K562 (cell line): ENCODE measurements at places on chromosomes 6 and 20.
A peak's percentile ranks its signal among the peaks of the same experiment; 100 is the strongest.

DNA sequence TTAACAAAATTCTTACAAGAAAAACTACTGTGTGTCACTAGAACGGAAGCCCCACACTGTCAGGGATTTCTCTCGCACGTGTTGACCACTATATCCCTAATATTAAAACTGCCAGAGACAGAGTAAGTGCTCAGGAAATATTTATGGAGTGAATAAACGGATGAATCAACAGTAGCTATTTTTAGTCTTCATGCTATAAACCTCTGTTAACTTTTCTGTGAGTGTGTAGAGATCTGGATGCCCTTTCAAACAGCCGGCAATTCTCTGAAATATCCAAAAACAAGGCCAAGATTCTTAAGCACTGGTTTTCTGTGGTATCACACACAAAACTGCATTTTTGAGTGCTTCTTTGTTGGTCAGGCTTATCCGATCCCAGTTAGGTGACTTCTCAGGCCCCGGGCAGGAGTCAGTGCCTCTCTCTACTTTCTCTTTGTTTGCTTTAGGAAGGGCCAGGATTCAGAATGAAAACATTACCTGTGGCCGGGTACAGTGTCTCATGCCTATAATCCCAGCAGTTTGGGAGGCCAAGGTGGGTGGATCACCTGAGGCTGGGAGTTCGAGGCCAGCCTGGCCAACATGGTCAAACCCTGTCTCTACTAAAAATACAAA lies 15.7 kb downstream of the ATP9A start:
- no peak for DNase-seq

- peak; percentile 76 for DNase-seq
These were observed 394 bp downstream of the AKAP12 start for GRCh38 chr6:151240036-151240685.

- DNase-seq, result no peak
These were observed 35.7 kb upstream of the CCDC167 start for GRCh38 chr6:37535428-37535758.

DNA sequence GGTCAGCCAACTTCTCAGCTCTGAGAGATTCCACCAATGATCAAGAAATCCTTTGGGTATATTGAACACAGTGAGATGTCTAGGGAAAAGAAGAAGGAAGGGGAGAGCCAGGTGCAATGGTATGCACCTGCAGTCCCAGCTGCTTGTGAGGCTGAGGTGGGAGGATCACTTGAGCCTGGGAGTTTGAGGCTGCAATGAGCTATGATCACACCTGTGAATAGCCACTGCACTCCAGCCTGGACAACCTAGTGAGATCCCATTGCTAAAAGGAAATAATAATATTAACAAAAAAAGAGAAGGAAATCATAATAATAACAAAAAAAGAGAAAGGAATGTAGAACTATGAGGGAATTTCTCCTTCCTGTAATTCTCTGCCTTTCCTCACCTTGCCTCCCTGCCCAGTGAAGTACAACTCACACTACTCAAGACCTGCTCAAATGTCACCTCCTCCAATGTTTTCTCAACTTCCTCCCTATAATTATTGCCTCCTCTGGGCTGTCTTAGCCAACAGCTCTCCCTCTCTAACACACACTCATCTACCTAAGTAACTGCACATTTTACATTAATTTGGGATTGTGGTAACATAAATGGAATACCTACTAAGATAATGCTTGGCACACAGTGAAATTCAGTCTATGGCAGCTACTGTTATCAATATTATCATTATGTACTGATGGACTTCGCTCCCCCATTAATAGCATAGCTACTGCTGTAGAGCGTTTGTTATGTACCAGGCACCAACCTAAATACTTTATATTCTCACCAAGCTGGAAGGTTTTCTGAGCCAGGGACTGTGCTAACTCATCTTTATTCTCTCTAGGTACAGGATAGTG lies 103.6 kb downstream of the KIF13A start:
- no peak for DNase-seq

DNA sequence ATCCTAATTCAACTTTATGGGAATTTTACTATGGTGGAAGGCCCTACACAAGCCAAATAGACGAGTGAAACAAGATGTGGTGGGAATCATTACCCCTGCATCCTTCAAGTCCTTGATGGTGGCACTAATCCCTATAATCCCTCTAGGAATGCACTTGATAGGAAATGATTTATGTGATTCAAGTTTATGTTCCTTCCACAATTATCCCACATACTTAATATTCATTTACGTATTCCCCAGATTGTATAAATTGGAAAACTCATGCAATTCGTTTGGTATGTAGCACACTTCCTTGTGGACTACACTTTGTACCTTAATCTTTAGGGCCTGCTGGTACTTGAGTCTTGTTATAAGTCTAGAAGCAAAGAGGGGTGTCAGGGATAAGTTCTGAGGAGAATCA lies 40.8 kb downstream of the PKIB start:
- DNase-seq, result no peak

GRCh38 chr20:22686097-22686496 lies 101.7 kb upstream of the FOXA2 start:
- peak; percentile 44 for DNase-seq

DNA sequence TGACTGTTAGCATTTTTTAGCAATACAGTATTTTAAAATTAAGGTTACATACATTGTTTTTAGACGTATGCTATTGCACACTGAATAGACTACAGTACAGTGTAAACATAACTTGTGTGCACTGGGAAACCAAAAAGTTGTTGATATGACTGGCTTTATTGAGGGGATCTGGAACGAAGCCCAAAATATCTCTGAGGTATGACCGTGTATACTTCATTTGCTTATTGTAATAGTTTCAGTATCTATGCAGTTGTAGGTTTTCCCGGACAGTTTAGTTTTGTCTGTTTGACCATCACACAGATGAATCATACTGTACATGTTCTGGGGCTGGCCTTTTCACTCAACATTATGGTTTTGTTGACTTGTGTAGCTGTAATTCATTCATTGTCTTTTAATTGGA lies 6.9 kb upstream of the ZBTB12 start:
- DNase-seq, result no peak

- DNase-seq, result no peak
These were observed 65.6 kb downstream of the SLC2A10 start for GRCh38 chr20:46774943-46775560.

- no peak for DNase-seq
These were observed 61.2 kb downstream of the SRC start for GRCh38 chr20:37407019-37407566.

GRCh38 chr6:4446982-4447381 lies 311.6 kb upstream of the ECI2 start:
- no peak for DNase-seq

GRCh38 chr6:25279748-25280343 lies 672 bp downstream of the CARMIL1 start:
- no peak for DNase-seq

GRCh38 chr6:71887006-71887743 lies 825 bp downstream of the RIMS1 start:
- no peak for DNase-seq

DNA sequence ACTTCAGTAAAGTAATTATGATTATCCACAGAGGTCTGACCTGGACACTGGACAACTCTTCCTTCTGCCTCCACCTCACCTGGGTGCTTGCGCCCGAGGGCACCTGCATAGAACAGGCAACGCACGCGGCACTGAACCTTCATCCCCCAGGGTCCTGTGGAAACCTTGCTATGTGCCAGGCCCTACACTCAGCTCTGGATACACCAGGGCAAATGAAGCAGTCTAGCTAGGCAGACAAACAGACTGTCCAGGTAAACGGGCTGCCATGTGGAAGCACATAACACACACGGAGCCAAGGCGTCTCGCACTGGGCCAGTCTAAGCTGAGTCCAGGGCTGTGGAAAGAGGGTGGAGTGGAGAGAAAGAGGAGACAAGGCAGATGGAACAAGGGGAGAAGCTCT lies 109.3 kb upstream of the AFDN start:
- no peak for DNase-seq
